ENCODE measurements at places on chromosomes 5 and 9. TPM values are rescaled to one million over a fixed set of nuclear protein-coding genes. Genes with fewer than 3 reads are reported as not detected.

Gene NKD2
- total RNA-seq = 41.7 TPM

GRCh38 chr5:172925336-172925948, 33.8 kb upstream of the RPL26L1 start:
- no peak for DNase-seq

DNA sequence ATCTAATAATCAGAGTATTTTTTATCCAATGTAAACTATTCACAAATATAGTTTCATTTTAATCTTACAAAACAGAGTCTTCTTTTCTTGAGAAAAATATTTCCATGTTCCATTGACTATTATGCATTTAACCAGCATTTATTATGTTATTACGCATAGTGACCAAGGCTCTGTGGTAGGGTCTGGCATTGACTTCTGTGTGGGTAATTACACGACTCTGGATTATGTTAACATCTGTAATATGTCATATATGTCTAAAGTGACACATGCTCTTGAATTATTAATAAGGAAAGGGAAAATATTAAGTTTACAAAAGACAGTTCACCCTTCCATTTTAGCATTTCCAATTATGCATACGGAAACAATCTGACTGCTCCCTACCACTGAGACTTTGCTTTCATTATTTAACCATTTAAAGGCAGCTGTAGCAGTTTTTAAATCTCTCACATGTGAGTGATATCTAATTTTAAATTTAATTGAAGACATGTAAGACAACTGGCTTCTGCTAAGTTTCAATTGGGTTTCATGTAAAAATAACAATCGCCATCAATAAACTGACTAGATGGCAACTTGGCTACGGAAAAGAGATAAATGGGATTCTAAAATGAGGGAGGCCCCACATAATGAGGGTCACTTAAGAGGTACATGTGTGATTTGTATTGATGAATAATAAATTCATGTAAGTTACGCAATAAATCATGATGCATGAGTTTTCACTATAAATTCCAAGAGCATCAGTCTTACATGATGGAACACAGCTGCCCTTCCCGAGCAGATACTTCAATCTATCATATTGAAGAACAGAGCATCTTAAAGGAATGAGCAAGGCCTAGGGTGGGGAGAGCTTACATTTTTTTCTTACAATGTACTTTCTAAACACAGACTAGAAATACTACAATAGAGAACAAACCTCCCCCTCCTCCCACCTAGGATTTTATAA, 1056.8 kb downstream of the MAT2B start:
- DNase-seq = no peak

DNA sequence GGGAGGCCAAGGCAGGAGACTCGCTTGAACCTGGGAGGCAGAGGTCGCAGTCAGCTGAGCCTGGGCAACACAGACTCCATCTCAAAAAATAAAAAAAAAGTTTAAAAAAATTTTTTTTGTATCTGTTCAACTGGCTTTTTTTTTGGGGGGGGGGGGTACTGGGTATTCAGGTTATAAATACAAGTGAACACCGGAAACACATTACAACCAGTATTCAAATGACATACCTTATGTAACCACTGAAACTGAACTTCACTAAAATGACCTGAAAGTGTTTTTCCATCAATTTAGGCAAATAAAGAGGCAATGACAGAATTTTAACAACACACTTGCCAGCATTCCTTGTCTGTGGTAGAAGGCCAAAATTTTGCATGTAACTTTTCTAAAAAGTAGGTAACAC, 33.5 kb downstream of the STRBP start:
- DNase-seq = no peak

DNA sequence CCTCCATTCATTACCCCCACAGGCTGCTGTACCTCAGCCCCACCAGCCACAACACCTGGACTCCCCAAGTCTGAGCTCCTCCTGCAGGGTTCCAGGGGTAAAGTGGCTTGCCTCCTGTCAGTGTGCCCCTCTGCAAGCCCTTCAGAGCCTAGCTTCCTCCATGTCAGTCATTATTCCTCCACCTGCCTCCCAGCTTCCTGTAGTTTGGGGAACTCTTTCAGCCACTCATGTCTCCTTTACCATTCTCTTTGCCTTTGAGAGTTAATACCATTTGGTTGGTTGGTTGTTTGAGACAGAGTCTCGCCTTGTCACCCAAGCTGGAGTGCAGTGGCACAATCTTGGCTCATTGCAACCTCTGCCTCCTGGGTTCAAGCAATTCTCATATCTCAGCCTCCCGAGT, 36.2 kb downstream of the IRF1 start:
- no peak for DNase-seq

- DNase-seq = no peak
Observed at GRCh38 chr5:50711280-50711679, 44.8 kb downstream of the PARP8 start.

Measured in glutamatergic neuron (in vitro differentiated cells).